ENCODE measurements at places on chromosomes 7 and 10. TPM values are rescaled to one million over a fixed set of nuclear protein-coding genes. Genes with fewer than 3 reads are reported as not detected.

DNA sequence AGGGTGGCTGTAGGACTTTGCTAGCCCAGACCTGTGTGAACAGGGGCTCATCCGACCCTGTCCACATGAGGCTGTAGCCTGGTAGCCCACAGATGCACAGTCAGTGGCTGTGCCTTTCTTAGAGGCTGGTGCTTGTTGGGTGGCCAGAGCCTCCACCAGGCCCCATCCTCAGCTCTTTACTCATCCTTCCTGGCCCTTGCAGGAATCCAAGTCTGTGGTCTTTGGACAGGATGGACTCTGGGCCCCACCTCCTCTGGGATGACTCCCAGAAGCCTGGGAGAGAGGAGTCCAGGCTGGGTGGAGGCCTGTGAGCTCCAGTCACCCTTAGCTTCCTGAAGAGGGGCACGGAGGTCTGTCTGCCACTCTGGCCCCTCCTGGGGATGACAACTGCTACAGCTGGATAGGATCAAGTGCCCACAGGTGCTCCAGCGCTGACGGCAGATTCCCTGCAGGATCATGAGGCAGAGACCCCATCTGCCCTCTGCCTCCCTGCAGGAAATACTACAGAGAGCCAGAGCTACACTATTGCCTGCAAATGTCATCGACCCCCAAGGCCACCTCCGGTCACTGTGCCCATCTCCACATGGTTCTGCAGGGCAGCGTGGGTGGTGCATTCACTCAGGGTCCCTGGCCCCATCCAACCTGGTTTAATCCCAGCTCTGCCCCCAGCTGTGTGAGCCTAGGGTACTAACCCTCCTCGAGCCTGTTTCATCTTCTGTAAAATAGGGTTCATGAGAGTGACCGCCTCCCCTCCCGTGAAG, 114.5 kb downstream of the PTPN20 start:
- DNase-seq, result no peak

DNA sequence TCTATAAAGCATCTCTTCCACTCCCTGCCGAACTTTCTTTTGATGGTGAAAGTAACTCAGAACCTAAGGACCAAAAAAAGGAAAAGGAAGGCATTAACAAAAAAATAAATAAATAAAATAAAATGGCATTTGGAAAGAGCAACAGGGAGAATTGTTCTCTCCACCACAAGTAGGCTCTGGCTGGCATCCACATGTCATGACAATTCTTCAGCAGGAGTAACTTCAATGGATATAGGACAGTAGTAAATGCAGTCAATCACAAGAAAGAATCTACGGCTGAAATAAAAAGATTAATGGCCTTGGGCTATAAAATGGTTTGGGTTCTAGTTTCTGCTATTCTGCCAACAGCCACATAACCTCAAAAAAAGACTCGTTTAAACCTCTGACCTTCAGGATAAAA, 23.9 kb downstream of the NCAPG2 start:
- no peak for DNase-seq

Gene DCLRE1C
- 2.1 TPM for polyA plus RNA-seq

Gene IL2RA
- not detected for polyA plus RNA-seq

- peak; percentile 28 for DNase-seq
Measured at GRCh38 chr10:11560076-11560709, 51.3 kb downstream of the USP6NL start.

GRCh38 chr10:87622314-87623004, 37.2 kb upstream of the PAPSS2 start:
- DNase-seq, result no peak

DNA sequence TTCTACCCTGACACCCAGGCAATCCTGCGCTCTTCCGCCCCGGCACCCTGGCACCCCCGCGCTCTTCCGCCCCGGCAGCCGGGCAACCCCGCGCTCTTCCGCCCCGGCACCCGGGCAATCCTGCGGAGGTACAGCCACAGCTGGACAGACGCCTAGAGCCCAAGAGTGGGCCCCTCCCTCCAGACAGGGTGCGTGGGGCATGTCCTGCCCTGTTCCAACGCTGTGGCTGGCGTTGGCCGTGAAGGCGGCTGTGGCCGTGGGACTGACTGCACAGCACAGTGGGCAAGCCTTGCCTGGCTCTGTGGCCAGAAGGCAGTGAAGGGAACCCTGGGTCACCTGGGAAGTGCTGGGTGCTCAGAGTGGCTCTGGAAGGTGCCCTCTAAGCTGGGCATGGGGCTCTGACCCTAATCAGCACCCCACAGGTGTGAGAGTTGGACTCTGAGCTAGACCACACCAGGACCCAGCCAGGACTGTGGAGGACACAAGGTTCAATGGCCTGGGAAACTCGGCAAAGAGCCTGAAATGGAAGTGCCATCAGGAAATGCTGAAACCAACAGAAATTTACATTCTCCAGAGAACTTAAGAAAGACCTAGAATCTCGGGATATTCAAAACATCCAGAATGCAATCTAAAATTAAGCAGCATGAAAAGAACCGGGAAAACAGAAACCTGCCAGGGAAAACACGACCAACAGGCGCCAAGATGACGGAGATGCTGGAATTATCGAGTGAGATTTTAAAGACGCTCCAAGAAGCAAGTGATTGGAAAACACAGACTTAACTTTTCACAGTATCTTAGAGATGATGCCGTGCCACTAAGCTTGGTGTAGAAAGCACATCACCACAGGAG, 253.6 kb downstream of the ELFN1 start:
- DNase-seq, result no peak

Gene AKR1E2
- polyA plus RNA-seq, result 4.9 TPM

- no peak for DNase-seq
Measured at GRCh38 chr10:122139627-122140170, 131.4 kb upstream of the BTBD16 start.

GRCh38 chr10:9010093-9010492, 955.6 kb downstream of the GATA3 start:
- no peak for DNase-seq

DNA sequence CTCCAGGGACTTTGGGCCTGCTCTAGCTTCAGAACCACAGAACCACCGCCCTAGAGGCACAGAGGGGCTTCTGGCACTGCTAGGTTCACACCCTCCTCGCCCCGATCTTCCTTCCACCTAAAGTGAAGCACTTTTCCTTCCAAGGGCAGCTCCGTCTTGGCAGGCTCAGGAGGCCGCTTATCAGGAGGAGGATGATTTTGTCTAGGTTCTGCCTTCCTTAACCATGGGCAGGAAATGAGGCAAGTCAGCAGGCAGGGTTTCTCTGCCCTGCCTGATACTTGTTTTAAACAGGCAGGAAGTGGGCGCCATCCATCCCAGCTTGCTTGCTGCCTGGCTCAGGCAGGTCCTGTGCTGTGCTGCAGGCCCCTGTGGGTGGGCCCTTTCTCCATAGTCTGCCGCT, 8.3 kb upstream of the ATP6V0E2 start:
- DNase-seq, result peak; percentile 14

Gene CLDN15
- 21.1 TPM for polyA plus RNA-seq

DNA sequence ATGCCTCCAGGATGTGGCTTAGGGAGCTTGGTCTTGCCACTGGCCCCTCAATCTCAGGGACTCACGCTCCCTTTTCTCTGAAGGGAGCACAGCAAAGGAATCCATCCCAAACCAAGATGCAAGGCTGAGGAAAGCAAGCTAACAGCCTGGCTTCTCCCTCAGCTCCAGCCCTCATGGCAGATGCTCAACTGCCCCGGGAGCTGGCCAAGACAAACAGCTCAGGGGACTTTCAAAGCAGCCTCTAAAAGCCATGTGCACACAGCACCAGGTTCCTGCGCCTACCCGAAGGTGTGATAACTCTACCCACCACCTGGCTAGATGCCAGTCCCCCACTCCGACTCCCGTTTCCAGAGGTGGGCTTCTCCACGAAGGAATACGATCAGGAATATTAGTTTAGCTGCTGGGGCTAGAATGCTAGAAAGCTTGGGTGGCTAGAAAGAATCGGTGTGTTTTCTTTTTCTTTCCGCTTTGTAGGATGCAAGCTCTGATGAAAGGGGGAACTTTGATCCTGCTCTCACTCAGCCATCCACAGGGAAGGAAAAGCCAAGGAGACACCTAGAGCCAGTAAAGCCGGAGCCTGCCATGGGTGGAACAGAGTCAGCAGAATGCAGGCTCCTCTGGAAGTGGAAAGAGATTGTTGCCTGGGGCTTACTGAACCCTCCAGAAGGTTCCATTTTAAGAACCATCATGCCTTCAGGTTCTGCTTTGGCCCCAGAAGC, 89.0 kb upstream of the FGFR2 start:
- no peak for DNase-seq

DNA sequence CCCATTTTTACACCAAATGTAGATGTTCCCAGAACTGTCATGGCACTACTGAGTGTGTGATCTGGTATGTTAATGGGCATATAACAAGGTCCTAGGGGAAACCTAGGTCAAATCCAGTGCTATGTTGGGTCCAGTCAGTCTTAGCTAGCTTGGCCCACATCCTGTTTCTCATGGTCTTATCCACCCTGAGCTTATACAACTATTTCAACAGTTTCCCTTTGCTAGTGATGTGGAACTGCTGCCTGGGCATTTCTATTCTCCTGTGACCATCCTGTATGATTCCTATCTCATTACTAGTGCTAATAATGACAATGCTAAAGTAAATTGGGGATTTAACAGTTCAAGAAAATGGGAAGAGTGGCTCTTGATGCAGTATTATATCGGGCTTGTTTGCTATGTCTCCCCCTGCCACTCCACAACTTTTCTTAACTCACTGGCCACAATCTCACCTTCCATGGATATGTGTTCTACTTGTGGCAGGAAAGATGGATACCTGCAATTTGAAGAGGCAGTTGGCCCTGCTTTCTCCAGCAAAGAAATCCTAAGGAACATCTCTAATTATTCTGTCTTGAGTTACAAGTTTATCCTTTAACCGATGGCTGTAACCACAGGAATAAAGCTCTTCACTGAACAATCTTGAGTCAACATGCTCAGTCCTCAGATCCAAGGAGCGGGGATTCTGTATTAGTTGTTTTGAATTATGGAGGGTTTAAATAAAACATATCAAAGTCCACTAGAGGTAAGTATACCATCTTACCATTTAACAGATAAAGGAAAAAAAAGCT, 707.8 kb downstream of the XPNPEP1 start:
- no peak for DNase-seq

GRCh38 chr7:4906682-4907081, 23.2 kb upstream of the RADIL start:
- DNase-seq, result no peak

GRCh38 chr10:63627396-63627795, 106.2 kb downstream of the REEP3 start:
- no peak for DNase-seq

DNA sequence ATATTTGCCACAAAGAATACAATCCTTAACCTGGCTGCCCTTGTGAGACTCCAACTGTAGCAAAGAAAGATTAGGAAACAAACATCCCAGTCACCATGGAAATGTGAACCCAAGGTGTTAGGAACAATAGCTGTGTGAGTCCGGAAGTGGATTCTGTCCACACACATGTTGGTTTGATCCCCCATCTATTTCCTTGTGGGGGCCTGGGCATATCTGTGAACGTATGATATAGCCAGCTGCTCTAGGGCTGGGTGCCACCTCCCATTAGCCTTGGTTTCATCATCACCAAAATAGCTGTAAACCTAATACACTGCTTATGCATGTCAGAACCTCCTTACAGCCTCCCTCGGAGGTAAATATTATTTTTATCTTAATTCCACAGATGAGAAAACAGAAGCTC, 26.4 kb downstream of the GRK5 start:
- DNase-seq, result peak; percentile 96

DNA sequence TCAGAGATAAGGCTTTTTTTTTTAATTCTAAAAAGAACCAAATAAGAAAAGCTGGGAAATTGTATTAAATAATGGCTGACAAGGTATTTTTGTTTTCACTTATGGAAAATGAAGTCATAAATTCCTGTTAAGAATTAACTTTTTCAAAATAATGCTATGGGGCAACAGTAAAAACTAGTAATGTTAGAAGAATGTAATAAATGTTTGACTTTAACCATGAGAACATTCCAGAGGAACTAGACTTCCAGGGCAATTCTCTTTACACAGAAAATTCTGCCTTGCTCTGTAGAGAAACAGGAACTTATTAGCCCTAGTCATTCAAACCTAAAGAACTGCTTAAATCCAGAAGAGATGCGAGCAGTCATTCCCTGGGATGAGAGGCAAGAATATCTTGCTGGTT, 571.1 kb downstream of the IPMK start:
- DNase-seq, result no peak

Gene PDCD4
- 14.4 TPM for polyA plus RNA-seq

Gene PNLIPRP3
- not detected for polyA plus RNA-seq

GRCh38 chr10:67107670-67108069, 181.8 kb downstream of the LRRTM3 start:
- no peak for DNase-seq

- DNase-seq, result peak; percentile 24
Measured at GRCh38 chr10:59678884-59679301, 30.8 kb downstream of the SLC16A9 start.

- DNase-seq, result no peak
Measured at GRCh38 chr10:97149079-97149531, 36.7 kb downstream of the SLIT1 start.

GRCh38 chr7:115133248-115133647, 211.4 kb downstream of the MDFIC start:
- DNase-seq, result no peak

Gene IDI2
- not detected for polyA plus RNA-seq

DNA sequence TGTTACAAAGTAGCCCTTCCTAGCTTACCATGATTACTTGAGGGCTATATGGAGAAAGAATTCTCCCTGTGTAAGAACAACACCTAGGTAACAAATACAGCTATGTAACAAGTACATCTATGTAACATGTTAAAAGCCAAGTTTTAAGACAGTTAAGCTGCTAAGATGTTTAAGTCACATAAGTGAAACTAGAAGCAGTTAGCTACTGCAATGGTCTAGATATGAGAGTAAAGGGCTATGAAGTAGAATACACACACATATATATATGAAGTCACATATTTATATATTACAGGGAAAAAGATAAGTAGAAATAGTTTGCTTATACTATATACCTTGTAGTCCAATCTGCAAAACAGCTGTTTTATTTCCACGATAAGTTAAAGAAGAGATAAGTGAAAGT, 14.4 kb downstream of the POT1 start:
- DNase-seq, result no peak

Gene MYH16
- 0.01 TPM for polyA plus RNA-seq

DNA sequence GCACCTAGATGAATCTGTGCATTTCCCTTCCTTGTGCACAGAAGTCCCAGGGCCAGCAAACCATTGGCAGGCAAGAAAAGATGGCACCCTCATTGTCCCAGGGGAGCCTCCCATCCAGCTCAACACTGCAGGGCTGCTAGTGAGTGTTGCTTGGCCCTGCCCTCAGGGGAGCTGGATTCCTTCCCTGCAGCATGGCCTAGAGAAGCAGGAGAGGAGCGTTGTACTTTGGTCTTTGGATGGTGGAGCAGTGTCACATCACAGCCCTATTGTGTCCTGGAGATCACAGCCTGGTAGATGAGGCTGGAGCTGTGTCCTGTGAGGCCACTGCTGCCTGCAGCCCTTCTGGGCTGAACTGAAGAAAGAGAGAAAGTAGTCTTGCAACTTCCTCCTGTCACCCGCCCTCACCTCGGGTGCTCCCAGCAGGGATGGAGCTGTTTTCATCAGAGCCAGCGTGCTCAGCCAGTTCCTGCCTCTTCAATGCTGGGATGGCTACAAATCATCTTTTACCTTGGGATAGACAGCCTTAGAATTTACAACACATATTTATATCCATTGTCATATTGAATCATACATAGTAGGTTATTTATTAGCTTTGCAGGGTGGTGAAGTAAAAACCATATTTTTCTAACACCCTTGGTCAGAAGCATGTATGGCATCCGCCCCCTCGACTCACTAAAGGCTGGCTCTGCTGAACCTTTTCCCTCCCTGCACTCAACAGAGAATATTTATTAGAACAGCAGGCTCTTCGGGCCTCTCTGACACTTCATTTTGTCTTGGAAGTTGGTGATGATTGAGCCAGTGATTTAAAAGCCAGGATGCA, 43.1 kb upstream of the FAM180A start:
- no peak for DNase-seq
